ENCODE measurements at places on chromosomes 6 and 20.

DNA sequence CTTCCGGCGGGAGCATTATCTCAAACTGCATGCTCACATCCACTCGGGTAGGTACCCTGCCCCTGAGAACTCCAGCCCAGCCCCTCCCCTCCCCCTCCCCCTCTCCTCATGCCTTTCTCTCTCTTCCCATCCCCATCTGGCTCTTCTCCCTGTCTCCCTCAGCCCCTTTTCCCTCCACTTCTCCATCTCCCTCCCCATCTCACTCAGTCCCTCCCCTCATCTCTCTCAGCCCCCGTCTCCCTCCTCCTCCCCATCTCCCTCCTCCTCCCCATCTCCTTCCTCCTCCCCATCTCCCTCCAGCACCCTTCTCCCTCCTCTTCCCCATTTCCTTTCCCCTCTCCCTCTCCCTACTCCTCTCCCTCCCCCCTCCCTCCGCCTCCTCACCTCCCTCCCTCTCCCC, 27.3 kb upstream of the CHMP4B start:
- H3K27ac ChIP-seq, result no peak overlapping the region
- H3K36me3 ChIP-seq, result peaks cover 13% of the 10 kb centered on the region
- H3K4me3 ChIP-seq, result no peak overlapping the region
- H3K4me1 ChIP-seq, result peaks cover 34% of the 10 kb centered on the region
- no peaks in the 10 kb centered on the region for H3K27me3 ChIP-seq

DNA sequence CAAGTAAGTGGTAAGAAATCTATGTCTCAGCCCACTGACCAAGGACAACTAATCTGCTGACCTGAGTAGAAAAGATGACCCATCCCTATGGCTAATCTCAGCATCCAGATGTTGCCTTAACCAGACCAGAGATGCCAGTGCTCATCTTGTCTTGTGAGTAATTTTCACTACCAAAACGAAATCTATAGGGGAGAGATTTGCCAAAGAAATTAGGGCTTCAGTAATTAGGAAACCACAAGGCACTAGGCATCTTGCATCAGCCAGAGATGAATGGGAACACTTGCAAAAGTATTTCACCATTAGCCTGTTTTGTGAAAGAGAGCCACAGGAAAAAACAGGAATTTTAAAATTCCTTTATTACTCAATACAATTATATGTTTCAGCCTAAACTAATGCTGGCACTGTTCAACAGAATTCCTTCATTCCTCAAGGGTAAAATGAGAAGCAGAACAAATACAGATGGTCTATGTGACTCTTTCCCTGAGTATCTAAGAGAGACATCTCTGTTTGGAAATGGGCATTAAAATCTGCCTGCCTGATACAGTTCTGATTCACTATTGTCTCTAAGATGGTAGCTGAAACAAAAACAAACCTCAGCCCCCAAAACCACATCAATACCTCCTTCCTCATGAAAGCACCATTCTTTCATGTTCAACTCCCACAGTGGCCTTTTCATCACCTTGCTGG, 87.8 kb downstream of the GMDS start:
- H3K4me3 ChIP-seq, result no peak overlapping the region
- DNase-seq, result no peak

GRCh38 chr20:40230486-40230885, 458.6 kb downstream of the MAFB start:
- no peak for DNase-seq
- no peak overlapping the region for H3K4me3 ChIP-seq
- H3K27ac ChIP-seq, result no peak overlapping the region
- H3K36me3 ChIP-seq, result no peaks in the 10 kb centered on the region

DNA sequence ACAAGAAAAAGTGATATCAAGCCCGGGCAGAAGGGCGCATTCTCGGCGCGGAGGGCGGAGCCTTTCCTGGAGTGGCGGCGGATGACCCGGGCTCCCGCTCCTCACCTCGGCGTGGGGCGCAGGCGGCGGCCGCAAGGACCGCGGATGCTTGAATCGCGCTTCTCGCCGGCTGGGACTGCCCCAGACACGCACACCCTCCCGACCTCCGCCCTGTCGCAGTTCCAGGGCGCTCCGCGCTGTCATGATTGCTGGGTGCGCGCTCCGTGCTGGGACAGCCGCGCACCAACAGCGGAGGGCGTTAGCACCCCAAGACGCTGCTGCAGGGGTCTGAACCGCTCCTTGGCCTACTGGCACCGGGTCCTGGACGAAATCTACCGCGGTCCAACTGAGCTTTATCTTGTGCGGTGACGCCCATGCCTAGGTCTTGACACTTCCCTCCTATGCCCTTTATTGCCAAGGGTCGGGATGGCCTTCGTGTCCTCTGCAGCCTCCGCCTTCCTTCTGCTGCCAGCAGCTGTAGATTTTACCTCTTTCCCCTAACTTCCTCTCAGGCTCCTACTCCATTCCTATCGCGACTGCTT, 43.3 kb downstream of the IRAK1BP1 start:
- peaks cover 17% of the 10 kb centered on the region for H3K4me1 ChIP-seq
- no peak overlapping the region for H3K27ac ChIP-seq
- H3K4me3 ChIP-seq, result peak overlapping the region; percentile 61
- H3K27me3 ChIP-seq, result peaks cover 15% of the 10 kb centered on the region

GRCh38 chr6:125554456-125554855, 195.0 kb upstream of the HEY2 start:
- no peaks in the 10 kb centered on the region for H3K4me1 ChIP-seq
- H3K36me3 ChIP-seq, result no peaks in the 10 kb centered on the region
- peaks cover 12% of the 10 kb centered on the region for H3K27me3 ChIP-seq
- DNase-seq, result no peak
- no peak overlapping the region for H3K4me3 ChIP-seq

DNA sequence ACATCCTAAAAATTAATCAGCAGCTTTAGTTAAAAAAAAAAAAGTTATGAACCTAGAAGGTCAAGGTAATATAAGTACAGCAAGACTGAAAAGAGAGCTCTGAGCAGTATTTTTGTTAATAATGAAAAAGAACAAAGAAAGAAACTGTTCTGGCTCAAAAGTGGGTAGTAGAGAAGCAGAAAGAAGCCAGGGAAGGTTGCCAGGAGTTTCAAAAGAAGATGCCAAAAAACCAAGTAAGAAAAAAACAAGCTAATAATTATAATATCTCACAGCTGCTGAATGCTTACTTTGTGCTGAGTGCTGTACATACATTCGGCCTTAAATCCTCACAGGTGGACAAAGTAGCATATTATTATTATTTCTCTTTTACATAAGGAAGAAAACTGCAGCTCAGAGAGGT, 31.9 kb downstream of the NRSN1 start:
- peaks cover 2% of the 10 kb centered on the region for H3K27me3 ChIP-seq
- no peaks in the 10 kb centered on the region for H3K36me3 ChIP-seq
- no peak overlapping the region for H3K27ac ChIP-seq
- DNase-seq, result no peak

DNA sequence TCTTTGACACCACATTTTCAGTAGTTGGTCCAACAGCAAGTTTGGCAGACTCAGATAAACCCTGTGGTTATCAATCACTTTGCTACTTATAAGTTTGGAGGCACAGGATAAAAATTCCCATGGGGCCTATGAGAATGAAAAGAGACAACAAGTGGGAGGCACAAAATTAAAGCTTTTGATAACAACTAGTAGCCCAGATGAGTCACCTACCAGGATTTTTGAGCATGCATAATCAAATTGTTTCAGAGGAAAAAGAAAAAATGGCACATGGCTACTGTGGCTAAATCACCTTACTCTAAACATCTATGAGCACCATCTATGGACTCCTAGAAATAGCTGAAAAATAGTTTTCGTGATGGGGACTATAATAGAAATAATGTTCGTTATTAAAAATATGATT, 40.8 kb upstream of the BMP5 start:
- H3K36me3 ChIP-seq, result no peaks in the 10 kb centered on the region
- no peaks in the 10 kb centered on the region for H3K27me3 ChIP-seq
- H3K4me3 ChIP-seq, result no peak overlapping the region

- no peak overlapping the region for H3K4me3 ChIP-seq
- peaks cover 12% of the 10 kb centered on the region for H3K4me1 ChIP-seq
- no peaks in the 10 kb centered on the region for H3K36me3 ChIP-seq
Observed at GRCh38 chr6:123062670-123063069, 66.6 kb downstream of the CLVS2 start.

GRCh38 chr6:54473328-54473727, 165.1 kb downstream of the TINAG start:
- no peak overlapping the region for H3K4me3 ChIP-seq
- H3K36me3 ChIP-seq, result no peaks in the 10 kb centered on the region
- DNase-seq, result no peak
- H3K27me3 ChIP-seq, result no peaks in the 10 kb centered on the region
- H3K4me1 ChIP-seq, result no peaks in the 10 kb centered on the region

DNA sequence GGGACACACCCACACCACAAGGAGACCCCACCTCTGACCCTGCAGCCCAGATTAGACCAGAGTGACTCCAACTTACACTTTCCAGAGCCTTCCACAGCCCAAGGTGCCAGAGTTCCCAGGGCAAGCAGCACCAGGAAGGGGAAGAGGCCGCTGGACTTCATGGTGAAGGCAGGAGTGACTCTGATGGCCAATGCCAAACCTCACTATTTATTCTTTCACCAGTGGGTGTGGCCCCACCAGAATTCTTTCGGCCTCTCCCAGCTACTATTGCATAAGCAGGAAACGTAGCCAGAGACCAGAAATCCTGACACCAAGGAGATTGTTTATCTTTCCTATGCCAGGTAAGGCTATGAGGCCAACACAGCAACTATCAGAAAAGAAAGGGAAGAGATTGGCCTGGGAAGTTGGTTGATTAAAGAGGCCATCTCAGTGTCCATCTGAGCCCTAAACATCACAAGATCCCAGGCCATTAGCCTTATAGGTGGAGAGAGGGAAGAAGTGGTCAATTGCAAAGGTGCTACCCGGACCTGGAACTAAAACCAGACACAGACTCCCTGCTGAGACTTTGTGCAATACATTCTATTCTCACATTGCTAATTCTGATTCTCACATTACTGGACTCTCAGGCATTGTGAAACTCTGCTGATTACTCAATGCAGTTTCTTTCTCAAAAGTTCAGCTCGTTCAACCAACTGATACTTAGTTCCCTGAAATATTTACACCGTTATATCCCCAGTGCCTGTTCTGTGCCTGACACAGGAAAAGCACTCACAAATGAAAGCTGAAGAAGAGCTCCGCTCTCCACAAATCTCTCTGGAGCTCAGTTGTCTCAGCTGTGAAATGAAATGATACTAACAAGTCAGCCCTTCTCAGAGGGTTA, at the start of gene SLPI:
SLPI (minus strand) TSS at position 182 of the 880 bp plus-strand sequence; CDS start at position 161, 21 bp downstream.
- no peaks in the 10 kb centered on the region for H3K36me3 ChIP-seq
- peaks cover 10% of the 10 kb centered on the region for H3K27me3 ChIP-seq
- no peak within 1 kb of the TSS for H3K27ac ChIP-seq
- H3K4me1 ChIP-seq, result peaks cover 11% of the 10 kb centered on the region

- H3K27me3 ChIP-seq, result peaks cover 1% of the 10 kb centered on the region
- H3K27ac ChIP-seq, result no peak overlapping the region
- no peak for DNase-seq
- H3K4me3 ChIP-seq, result no peak overlapping the region
- H3K36me3 ChIP-seq, result no peaks in the 10 kb centered on the region
Observed at GRCh38 chr6:147156218-147156617, 48.0 kb upstream of the STXBP5 start.

- peaks cover 3% of the 10 kb centered on the region for H3K27me3 ChIP-seq
- DNase-seq, result no peak
- H3K27ac ChIP-seq, result no peak overlapping the region
- no peak overlapping the region for H3K4me3 ChIP-seq
- H3K4me1 ChIP-seq, result no peaks in the 10 kb centered on the region
Observed at GRCh38 chr6:168369786-168370185, 50.2 kb upstream of the DACT2 start.

GRCh38 chr20:46773680-46774079, 64.2 kb downstream of the SLC2A10 start:
- H3K27ac ChIP-seq, result no peak overlapping the region
- peaks cover 6% of the 10 kb centered on the region for H3K27me3 ChIP-seq
- H3K4me3 ChIP-seq, result no peak overlapping the region
- H3K4me1 ChIP-seq, result no peaks in the 10 kb centered on the region
- DNase-seq, result no peak

GRCh38 chr6:18976966-18977365, 589.8 kb downstream of the RNF144B start:
- DNase-seq, result no peak
- no peak overlapping the region for H3K4me3 ChIP-seq
- H3K27ac ChIP-seq, result no peak overlapping the region
- no peaks in the 10 kb centered on the region for H3K4me1 ChIP-seq

DNA sequence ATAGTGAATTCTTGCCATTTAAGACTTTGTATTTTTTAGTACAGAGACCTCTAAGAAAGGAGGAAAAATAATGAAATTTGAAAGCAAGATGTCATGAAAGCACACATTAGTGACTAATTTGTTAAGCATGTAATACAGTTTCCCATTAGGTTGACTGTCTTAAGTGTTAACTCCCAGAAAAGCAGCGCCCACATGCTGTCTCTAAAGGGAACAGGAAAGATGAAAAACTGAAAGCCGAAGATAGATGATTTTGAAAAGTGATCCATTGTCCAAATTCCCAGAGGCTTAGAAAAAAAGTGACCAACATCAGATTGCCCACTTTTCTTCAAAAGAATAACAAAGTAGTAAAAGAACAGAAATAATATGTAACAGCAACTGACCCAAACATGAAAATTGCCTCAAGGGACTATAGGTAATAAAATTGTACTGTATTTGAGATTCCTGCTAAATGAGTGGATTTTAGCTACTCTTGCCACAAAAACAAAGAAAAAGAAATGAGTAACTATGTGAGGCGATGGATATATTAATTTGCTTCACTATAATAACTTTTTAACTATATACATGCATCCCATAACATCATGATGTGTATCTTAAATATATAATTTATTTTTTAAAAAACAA, 83.2 kb upstream of the OGFRL1 start:
- no peak for DNase-seq
- H3K27ac ChIP-seq, result no peak overlapping the region
- H3K4me1 ChIP-seq, result no peaks in the 10 kb centered on the region

GRCh38 chr6:18343741-18344140, 43.4 kb upstream of the RNF144B start:
- H3K27ac ChIP-seq, result no peak overlapping the region
- no peak for DNase-seq
- no peaks in the 10 kb centered on the region for H3K36me3 ChIP-seq
- no peaks in the 10 kb centered on the region for H3K4me1 ChIP-seq
- H3K4me3 ChIP-seq, result no peak overlapping the region
- no peaks in the 10 kb centered on the region for H3K27me3 ChIP-seq

DNA sequence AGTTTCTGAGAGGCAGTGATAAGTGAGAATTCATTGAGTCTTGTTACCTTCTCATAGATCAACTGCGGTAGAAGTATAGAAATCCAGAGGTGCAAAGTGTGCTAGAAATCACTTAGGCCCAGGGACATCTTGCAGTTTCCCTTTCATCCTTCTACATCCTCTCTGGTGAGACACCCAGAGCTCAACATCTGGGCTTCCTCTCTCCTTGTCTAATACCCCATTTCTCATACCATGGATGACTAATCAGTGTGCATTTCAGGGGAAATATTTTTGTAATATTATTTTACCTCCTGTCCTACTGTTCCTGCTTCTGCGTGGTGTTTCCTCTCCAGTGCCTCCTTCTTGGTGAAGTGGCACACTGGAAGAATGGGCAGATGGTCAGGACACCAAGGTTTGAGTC, 322.4 kb downstream of the TFAP2B start:
- H3K4me1 ChIP-seq, result no peaks in the 10 kb centered on the region
- H3K27ac ChIP-seq, result no peak overlapping the region
- H3K4me3 ChIP-seq, result no peak overlapping the region
- H3K27me3 ChIP-seq, result no peaks in the 10 kb centered on the region
- H3K36me3 ChIP-seq, result no peaks in the 10 kb centered on the region

- peaks cover 2% of the 10 kb centered on the region for H3K36me3 ChIP-seq
- peak overlapping the region; percentile 79 for H3K27ac ChIP-seq
- DNase-seq, result no peak
- H3K27me3 ChIP-seq, result peaks cover 6% of the 10 kb centered on the region
- peak overlapping the region; percentile 79 for H3K4me3 ChIP-seq
Observed at GRCh38 chr6:148700741-148701311, 46.0 kb upstream of the UST start.

GRCh38 chr20:50042370-50043313, 59.9 kb downstream of the SNAI1 start:
- no peak overlapping the region for H3K4me3 ChIP-seq
- H3K4me1 ChIP-seq, result no peaks in the 10 kb centered on the region
- peaks cover 4% of the 10 kb centered on the region for H3K27me3 ChIP-seq
